ENCODE measurements at places on chromosomes 6 and 20.

DNA sequence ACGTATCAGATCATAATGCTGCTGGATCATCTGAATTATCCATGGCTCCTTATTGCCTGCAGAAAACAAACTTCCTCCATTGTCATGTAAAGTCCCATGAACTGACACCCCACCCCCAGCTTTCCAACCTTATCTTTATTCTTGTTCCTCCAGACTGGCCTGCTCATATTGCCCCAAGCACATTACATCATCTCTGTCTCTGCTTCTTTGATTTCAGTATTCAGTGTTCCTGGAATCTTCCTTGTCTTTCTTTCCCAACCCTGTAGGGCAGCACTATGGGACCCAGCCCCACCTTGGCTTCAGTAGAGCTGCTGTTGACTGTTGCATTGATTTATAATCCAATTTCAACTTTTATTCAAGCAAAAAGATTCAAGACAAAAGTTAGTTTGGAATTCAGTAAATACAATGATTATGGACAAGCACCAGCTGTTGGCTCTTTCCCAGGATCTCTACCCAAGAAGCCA lies 187.5 kb upstream of the ECI2 start:
- DNase-seq = no peak

- no peak for DNase-seq
These were observed 33.2 kb upstream of the PAQR8 start for GRCh38 chr6:52328729-52329128.

GRCh38 chr20:13788167-13788834 lies 3.5 kb downstream of the NDUFAF5 start:
- DNase-seq = no peak

- no peak for DNase-seq
These were observed 67.4 kb downstream of the GMPR start for GRCh38 chr6:16305788-16306187.

DNA sequence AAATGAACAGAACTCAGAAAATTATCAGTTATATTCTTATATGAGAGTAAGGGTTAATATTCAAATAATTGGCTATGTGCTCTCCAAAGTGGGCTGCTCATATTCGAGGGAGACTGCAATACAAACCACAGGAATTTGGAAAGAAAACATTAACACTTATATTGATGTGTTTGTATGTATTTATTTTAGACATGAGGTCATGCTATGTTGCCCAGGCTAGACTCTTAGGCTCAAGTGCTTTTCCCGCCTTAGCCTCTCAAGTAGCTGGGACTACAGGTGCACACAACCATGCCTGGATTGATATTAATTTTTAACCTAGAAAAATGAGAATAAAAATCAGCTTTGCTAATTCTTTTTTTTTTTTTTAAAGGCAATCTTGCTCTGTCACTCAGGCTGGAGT lies 35.0 kb downstream of the BTBD9 start:
- no peak for DNase-seq

DNA sequence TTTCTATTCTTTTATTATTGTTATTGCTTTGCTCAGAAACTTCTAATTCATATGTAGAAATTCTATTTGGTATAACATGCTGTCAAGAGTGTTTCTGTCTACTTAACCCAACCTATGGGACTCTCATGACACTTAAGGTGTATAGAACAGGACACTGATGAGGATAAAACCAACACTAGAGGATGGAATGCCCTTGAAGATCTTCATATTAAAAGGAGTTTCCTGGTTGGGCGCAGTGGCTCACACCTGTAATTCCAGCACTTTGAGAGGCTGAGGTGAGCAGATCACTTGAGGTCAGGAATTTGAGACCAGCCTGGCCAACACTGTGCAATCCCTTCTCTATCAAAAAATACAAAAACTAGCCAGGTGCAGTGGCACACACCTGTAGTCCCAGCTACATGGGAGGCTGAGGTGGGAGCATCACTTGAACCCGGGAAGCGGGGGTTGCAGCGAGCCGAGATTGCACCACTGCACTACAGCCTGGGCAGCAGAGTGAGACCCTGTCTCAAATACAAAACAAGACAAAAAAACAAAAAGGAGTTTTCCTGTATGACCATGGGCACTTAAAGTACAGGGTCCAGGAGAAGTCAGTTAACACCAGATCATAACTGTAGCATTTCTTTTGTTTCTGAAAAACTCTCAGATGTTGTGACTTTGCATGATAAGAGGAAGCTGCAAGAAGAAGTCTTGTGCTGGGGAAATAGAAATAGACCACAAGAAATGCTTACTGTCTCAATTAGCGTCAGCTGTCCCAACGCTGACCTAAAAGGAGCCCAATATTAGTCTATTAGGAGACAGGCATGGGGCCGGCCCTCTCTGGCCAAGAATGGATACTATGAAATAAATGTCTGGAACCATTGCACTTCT lies 38.9 kb upstream of the CD2AP start:
- DNase-seq = no peak
